ENCODE measurements at places on chromosomes 12 and 14. TPM values are rescaled to one million over a fixed set of nuclear protein-coding genes. Genes with fewer than 3 reads are reported as not detected.

GRCh38 chr12:65209655-65210043 lies 40.3 kb downstream of the LEMD3 start:
- peak overlapping the region; percentile 33 for H3K27ac ChIP-seq
- H3K4me3 ChIP-seq, result no peak overlapping the region
- H3K4me1 ChIP-seq, result peaks cover 5% of the 10 kb centered on the region
- H3K27me3 ChIP-seq, result no peaks in the 10 kb centered on the region

GRCh38 chr12:113299619-113300237 lies 35.2 kb downstream of the SLC8B1 start:
- H3K4me1 ChIP-seq, result peaks cover 20% of the 10 kb centered on the region
- no peaks in the 10 kb centered on the region for H3K36me3 ChIP-seq
- H3K4me3 ChIP-seq, result peak overlapping the region; percentile 77

DNA sequence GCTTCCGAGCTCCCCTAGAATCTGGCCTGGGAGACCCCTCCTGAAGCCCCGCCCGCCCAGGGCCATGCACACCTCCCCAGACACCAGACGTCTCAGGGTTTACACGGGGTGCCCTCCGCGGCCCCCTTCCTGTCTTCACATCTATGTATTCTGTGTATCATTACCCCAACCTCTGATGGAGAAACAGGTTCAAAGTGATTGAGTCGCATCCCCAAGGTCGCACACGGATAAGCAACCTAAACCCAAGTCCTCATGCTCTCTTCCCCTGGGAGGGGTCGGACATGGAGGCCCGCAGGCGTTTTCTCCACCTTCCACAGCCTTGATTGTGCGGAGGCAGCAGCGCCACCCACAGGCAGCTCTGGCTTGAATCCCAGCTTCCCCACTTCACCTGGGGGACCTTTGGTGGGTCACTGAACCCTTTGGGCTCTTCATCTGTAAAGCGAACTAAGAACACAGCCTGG lies 237.3 kb downstream of the BCL11B start:
- peaks cover 34% of the 10 kb centered on the region for H3K4me1 ChIP-seq
- no peaks in the 10 kb centered on the region for H3K36me3 ChIP-seq
- no peak for DNase-seq
- H3K27me3 ChIP-seq, result peaks cover 16% of the 10 kb centered on the region
- H3K27ac ChIP-seq, result peak overlapping the region; percentile 18

- no peaks in the 10 kb centered on the region for H3K36me3 ChIP-seq
- peak overlapping the region; percentile 89 for H3K27ac ChIP-seq
- H3K27me3 ChIP-seq, result no peaks in the 10 kb centered on the region
- H3K4me1 ChIP-seq, result peaks cover 33% of the 10 kb centered on the region
- no peak for DNase-seq
Observed at GRCh38 chr12:644818-645552, 18.3 kb downstream of the NINJ2 start.

AKAP6 gene
- total RNA-seq, result 7.4 TPM

- no peak overlapping the region for H3K4me3 ChIP-seq
- H3K36me3 ChIP-seq, result no peaks in the 10 kb centered on the region
- DNase-seq, result no peak
Observed at GRCh38 chr12:98901189-98901588, 256.1 kb downstream of the APAF1 start.

DNA sequence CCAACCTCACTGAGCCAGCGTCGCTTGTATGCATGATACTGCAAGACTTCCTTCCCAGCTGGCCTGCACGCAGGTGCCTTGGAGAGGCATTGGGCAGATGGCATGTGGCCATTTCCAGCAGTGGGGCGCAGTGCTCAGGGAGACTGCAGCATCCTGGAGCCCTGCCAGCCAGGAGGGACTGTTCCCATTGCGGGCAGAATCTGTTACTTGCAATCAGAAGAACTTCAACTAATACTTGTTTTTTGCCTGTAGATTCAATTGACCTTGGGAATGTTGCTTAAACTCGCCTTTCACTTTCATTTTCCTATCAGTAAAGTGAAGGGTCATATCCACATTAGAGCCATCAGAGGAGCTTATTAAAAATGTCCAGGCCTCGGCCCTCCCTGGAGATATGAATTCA lies 29.8 kb downstream of the ANKRD9 start:
- H3K4me3 ChIP-seq, result no peak overlapping the region
- no peak overlapping the region for H3K27ac ChIP-seq
- H3K4me1 ChIP-seq, result peaks cover 15% of the 10 kb centered on the region
- no peak for DNase-seq

- H3K4me1 ChIP-seq, result peaks cover 9% of the 10 kb centered on the region
- no peak for DNase-seq
- H3K36me3 ChIP-seq, result no peaks in the 10 kb centered on the region
Observed at GRCh38 chr14:101717663-101718490, 43.6 kb upstream of the PPP2R5C start.

Data from HFFc6 (cell line).